ENCODE measurements at places on chromosomes 3 and 15. TPM values are rescaled to one million over a fixed set of nuclear protein-coding genes. Genes with fewer than 3 reads are reported as not detected.

Gene IGSF10
- 0.74 TPM for polyA plus RNA-seq

Gene PPIP5K1
- polyA plus RNA-seq = 10.9 TPM

Gene SEMA5B
- polyA plus RNA-seq = 0.28 TPM

Gene CLDN16
- polyA plus RNA-seq = 0.05 TPM

Gene LRRIQ4
- polyA plus RNA-seq = not detected

Gene CHRNA5
- 1.5 TPM for polyA plus RNA-seq

Gene THRB
- polyA plus RNA-seq = 2.5 TPM

Gene CLDN18
- 0.05 TPM for polyA plus RNA-seq

Gene CCR9
- not detected for polyA plus RNA-seq

Gene ZNF106
- polyA plus RNA-seq = 6.6 TPM

Gene KY
- 0.08 TPM for polyA plus RNA-seq

Measured in esophagus (tissue), 2 donors.